ENCODE measurements at places on chromosomes 5 and 9.

DNA sequence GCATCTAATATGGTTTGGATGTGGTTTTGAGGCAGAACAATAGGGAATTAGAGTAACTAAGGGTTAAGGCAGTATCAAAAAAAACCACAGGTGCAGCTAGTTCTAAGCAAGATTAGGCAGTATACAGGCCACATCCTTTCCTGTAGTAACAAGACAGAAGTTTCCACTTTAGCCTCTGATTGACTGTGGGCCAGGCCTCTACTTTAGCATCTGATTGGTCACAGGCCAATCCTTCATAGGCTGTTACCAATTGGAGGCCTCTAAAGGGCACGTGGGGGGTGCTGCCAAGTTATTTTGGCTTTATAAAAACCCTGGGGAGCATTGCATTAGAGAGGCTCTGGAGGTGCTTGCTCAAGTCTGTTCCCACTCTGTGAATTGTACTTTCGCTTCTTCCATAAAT lies 144.1 kb upstream of the ST8SIA4 start:
- no peak for DNase-seq

DNA sequence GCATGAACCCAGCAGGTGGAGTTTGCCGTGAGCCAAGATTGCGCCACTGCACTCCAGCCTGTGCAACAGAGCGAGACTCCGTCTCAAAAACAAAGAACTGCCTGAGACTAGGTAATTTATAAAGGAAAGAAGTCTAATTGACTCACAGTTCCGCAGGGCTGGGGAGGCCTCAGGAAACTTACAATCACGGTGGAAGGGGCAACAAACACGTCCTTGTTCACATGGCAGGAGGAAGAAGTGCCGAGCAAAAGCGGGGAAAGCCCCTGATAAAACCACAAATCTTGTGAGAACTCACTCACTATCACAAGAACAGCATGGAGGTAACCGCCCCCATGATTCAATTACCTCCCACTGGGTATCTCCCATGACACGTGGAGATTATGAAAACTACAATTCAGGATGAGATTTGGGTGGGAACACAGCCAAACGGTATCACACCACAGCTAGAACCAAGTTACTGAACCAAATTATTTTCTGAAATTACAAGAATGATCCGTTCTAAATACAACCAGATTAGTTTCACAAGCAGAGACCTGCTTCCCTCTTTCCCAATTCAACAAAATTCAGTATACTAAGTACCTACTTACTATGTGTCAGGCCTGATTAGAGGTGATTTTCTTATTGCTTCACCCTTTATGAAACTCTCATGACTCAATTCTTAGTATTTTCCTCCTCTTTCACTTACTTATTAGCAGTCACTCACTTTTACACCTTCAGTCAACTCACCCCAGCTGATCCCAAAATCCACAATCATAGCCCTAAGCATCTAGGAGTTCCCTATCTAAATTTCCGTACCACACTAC lies 8.4 kb downstream of the UBTD2 start:
- DNase-seq, result no peak

DNA sequence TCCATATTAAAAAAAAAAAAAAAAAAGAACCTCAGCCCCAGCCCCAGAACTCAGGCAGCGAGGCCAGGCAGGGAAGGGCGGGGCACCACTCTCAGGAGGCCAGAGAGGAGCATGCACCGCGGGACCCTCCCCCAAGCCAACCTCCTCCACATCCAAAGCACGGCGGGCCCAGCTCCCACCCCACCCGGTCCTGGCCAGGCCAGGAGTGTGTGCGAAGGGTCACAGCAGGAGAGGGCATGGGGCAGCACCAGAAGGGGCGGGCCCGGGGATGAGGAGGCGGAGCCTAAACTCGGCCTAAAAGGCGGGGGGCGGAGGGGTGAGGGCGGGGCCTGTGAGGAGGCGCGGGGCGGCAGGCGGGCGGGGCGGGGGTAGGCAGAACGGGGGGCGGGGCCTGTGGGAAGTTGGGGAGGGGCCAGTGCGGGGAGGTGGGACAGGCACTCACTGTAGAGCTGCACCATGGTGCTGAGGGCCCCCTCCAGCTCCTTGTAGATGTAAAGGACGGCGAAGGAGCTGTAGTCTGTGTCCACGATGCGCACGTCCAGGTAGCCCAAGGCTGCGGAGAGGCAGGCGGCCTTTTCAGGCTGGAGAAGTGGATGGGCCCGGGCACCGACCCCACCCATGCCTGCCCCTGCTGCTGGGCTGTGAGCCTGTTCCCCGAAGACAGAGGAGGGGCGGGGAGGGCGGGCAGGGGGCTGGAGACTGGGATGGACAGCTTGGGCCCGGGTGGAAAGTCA lies 1.2 kb downstream of the LCN15 start:
- no peak for DNase-seq

GRCh38 chr9:104682642-104683041 lies 11.7 kb upstream of the OR13D1 start:
- DNase-seq, result peak; percentile 18

- DNase-seq, result no peak
These were observed 33.3 kb upstream of the SPATA31D4 start for GRCh38 chr9:81894891-81895290.

DNA sequence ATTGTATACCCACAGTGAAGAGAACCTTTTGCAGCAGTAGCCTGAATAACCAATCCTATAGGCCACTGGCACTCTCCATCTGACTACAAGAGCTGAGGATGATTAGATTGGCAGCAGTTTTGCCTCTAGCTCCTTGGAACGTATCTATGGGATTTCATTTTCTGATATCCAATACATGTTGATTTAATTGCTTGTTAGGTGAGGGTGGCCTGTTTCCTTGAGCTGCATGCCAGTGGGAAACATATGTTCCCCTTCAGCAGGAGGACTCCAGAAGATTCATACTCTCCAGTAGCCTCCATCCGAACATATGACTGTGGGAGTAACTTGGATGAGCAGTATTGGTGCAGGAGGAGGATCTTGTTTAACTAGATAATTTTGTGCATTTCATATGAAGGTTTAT lies 51.5 kb downstream of the GCNT1 start:
- no peak for DNase-seq

DNA sequence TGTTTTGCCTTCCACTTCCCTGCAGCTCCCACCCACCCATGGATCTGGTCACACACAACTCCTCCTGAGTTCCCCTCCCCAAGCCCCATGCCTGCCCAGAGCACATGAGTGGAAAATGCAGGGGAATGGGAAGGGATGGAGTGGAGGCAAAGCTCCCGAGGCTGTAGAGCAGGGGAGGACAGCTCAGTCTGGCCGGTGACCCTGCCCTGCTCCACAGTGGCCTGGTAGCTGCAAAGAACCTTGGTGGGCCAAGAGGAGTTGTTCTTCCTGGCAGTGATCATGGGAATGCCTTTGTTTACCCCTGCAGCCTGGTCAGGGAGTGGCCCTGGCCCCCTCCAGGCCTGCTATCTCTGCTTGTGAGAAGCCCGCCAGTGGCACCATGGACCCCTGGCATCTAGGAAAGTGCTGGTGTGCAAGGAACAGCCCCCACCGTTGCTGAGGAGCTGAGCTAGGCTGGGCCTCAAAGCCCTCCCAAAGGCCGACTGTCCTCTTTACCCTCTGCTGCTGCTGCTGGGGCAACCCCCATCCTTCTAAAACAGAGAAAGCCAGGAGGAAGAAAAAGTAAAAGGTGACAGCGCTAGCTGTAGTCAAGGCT lies 60.4 kb downstream of the PSD2 start:
- no peak for DNase-seq

DNA sequence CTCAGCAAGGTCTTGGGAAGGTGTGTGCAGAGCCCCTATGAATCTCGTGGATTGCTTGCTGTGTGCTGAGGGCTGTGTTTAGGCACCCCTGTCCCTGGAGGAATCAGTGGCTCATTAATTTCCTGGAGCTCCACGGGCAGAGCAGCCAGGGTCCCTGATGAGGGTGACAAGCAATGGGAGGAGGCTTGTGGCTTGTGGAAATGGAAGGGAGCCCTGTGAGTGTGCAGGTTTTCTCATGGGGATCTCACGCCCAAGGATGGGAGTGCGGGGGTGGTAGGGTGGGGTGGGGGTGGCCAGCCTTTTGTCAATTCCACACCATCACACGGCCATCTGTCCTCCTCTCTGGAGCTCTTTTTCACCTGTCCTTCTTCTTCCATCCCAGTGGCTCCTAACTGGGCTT lies 25.3 kb downstream of the PHF2 start:
- no peak for DNase-seq

GRCh38 chr5:5906778-5907177 lies 471.6 kb downstream of the MED10 start:
- no peak for DNase-seq

DNA sequence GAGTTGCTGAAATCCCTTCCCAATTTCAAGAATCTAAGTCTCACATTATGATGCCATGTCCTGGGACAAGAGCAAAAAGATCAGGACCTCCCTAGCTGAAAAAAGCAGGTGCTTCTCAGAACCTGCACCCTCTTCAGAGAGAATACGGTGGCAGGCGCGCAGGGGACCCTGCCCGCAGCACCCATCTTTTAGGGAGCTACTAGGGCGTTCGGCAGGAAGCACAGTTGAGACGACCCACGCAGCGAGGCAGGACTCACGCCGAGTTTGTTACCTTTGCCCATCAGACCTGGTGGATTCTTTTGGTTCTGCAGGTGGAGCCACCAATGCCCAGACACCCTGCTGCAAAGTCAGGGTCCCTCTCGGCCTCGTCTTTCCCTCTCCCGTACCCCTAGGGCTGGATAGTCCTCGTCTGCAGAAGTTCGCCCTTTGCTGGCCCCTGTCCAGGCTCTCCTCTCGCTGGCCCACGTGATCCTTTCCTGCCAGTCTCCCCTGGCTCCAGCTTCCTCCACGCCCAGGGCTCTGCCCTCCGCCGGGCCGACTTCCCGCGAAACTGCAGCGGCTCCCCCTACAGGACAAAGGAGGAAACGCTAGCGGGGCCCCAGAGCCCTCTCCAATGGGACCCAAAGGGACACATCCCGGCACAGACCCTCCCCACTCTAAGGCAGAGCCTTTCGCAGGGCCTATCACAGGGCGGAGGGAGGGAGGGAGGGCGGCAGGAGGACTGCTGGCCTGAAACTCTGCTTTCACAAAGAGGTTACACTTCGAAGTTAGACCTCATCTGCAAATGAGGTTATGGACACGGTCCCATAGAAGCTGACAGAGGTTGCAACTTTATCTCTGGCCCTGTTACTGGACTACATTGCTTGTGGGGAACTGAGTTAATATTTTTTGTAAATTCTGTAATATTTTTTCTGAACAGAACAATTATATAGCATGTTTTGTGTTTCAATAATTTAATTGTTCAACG lies 28.8 kb downstream of the TMEM174 start:
- DNase-seq, result no peak

DNA sequence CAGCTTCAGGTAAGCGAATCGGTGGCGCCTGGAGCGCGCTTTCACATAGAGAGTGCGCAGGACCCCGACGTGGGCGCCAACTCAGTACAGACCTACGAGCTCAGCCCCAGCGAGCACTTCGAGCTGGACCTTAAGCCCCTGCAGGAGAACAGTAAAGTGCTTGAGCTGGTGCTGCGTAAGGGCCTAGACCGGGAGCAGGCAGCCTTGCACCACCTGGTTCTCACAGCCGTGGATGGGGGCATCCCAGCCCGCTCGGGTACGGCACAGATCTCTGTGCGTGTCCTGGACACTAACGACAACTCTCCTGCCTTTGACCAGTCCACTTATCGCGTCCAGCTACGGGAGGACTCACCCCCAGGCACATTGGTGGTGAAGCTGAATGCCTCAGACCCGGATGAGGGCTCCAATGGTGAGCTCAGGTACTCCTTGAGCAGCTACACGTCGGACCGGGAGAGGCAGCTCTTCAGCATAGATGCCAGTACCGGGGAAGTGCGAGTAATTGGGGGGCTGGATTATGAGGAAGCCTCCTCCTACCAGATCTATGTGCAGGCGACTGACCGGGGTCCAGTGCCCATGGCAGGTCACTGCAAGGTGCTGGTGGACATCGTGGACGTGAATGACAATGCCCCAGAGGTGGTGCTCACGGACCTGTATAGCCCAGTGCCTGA lies 1.1 kb downstream of the PCDHAC2 start:
- DNase-seq, result no peak

- no peak for DNase-seq
These were observed 2.7 kb upstream of the CXXC5 start for GRCh38 chr5:139645430-139645871.

DNA sequence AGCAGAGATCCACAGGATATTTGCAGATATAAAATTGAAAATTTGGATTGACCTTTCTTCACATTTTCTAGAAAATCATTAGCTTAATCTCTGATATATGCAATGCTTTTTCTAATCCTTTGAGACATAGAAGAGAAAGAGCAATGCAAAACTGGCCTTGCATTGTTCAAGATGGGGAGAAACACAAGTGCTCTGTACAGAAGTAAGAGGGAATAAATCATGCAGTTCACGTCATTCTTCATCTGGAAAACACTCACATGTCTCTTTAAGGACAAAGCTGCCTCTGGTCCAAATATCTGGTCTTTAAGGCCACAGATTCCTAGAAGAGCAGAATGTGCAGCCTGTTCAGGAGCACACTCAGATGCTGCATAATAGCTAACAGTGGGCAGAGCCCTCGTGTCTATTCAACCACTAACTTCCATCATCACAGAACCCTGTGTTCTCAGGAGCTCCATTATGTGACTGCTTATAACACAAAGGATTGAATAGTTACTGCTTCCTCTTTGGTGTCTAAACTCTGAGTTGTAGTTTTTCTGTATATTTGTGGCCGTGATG lies 277.5 kb downstream of the PLK2 start:
- DNase-seq, result no peak

DNA sequence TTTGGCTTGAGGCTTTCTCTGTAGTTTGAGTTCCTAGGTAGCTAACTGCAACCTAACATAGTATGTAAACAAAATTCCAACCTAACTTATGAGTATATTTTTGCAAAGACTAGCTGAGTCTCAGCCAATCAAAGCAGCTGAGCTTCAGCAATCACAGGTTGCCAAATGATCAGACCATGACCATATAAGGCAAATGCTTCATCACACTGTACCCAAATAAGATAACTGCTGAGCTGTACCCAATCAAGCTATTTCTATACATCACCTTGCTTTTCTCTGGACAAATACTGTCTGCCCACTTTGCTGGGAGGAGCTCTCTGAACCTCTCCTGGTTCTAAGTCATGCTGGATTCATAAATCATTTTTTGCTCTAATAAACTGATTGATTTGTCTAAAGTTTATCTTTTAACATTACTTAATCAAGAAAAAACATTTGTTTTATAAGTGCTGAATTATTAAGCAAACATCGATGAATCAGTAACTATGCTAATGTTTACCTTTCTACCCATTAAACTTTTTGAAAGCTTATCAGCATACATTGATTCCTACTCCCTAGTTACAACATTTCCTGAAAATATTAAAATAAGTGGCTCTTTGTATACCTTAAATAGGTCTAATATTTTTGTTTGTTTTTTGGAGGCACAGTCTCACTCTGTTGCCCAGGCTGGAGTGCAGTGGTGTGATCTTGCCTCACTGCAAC lies 129.7 kb upstream of the PCA3 start:
- DNase-seq, result no peak

DNA sequence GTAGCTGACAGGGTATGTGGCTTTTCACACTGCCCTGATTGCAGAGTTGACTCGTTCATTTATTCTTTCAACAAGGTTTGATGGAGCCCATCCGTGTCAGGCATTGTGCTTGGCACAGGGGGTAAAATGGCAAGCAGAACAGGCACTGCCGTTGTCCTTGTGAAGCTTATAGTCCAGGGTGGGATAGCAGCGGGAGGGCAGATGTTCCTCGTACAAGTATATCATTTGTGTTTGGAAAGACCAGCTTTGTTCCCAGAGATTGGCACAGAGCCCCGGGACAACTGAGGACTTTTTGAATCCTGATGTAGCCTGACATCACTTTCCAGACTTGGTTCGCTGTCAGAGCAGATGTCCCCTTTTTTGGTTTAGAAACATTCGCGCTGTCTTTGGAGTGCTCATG lies 50.9 kb downstream of the MVB12B start:
- no peak for DNase-seq

GRCh38 chr5:61287474-61287873 lies 44.6 kb upstream of the ZSWIM6 start:
- DNase-seq, result no peak

Data from NCI-H2081 treated with DMSO at 0.1 percent for 48 hours (cell line).